Calu3 (cell line): ENCODE measurements at places on chromosomes 3 and 15. TPM values are rescaled to one million over a fixed set of nuclear protein-coding genes. Genes with fewer than 3 reads are reported as not detected.

Gene EFCC1
- 0.15 TPM in 1 of 2 replicates, not detected in the other for total RNA-seq

Gene RBM5
- 126 and 128 TPM in 2 replicates for total RNA-seq

DNA sequence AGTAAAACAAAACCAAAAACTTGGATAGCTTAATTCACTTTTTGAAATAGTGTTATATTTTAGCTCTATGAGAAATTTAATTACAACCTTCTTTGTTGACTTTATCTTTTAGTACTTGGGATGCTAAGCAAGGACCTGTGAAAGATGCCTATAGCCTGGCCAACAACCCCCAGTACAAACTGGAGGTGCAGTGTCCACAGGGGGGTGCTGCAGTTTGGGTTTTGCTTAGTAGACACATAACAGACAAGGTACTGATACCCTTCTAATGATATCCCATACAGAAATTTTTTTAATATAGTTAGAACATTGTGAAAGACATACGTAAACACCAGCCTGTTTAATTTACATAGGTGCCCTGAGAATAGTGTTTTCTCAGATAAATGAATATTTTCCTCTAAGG lies 35.3 kb downstream of the CAPN7 start:
- peak; percentile 21 for DNase-seq

DNA sequence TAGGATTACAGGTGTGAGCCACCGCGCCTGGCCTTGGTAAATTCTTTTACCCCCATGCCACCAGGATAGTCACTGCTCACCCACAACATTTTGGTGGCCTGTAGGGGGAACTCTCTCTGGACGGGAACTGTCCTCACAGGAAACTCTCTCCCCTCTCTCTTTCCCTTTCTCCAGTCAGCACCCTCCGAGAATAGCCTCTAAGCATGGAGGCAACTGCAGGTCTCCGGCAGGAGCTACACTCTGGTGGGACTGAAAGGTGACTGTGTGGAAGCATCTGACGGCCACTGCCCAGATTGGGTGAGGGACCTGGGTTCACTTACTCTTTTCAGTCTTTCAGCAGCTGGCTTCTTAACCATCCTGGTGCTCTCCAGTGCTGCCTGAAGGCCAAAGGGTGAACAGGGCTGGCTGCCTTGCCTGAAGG lies 21.3 kb downstream of the TRANK1 start:
- DNase-seq = no peak

DNA sequence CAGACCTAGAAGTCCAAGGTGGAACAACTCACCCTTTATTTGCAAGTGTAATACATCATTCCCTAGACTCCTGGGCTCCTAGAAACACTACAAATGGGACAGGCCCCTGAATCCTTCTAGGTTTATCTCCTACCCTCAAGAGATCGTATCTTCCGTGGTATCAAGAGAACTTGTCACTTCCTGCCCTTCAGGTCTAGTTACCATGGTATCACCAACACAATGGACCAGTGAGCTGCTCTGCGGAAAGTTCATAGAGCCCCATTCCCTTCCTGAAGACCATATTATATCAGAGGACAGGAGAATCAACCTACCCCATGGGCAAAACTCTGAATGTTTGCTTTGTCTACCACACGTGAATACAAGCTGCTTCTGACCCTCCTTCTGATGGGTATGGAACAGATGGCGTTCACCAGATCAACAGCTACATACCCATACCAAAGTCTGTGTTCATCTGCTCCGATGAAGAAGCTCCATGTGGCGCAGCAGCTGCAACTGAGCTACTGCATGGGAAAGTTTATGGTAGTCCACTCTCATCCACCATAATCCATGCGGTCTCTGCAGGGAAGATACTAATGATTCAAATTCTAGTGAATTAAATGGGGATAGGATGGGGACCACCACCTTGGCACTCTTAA lies 84.6 kb upstream of the KLF13 start:
- no peak for DNase-seq

- DNase-seq = no peak
Measured at GRCh38 chr3:143998266-143998665, 26.6 kb downstream of the DIPK2A start.

DNA sequence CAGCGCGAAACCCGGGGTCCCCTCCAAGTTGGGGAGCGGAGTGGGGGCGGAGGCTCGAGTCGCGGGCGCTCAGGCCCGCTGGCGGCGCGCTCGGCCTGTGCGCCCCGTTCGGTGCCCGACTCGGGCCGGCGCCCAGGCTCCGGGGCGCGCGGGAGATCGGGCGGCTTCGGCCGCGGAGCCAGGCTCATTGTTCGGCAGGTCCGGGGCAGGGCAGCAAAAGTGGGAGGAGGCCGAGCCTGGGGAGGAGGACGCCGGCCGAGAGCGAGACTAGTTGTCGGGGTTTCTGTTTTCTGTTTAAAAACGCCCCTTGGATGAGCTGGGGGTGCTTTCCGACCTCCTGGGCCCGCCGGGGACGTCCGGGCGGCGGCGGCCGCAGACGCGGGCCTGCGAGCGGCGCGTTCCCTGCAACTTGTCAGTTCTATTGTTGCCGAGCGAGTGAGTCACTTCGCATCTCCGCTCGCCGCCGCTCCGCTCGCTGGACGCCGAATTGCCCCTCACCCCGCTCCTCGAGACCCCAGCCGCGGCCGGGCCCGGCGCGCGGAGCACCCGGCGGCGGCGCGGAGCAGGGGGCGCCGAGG lies 676 bp downstream of the TCF12 start:
- peak; percentile 64 for DNase-seq

GRCh38 chr3:141065258-141065657 lies 14.1 kb downstream of the SPSB4 start:
- no peak for DNase-seq

DNA sequence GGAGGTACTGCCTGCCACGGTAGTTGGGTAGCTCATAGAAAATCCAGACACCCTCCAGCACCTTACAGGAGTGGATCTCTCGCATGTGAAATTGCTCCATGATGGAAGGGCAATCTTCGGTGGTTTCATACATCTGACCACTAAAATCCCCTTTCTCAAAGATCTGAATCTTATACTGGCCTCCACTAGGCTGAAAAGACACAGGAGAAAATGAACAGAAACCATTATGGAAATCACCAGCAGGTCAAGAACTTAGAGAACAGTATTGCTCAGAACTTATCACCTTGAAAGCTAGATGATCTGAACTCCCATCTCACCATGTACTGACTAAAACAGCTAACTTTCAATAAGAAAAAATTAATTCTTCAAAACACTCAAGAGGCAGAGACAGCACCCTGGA lies 5.4 kb downstream of the CRYGS start:
- no peak for DNase-seq

GRCh38 chr3:172159962-172160538 lies 120.7 kb downstream of the FNDC3B start:
- DNase-seq = no peak

DNA sequence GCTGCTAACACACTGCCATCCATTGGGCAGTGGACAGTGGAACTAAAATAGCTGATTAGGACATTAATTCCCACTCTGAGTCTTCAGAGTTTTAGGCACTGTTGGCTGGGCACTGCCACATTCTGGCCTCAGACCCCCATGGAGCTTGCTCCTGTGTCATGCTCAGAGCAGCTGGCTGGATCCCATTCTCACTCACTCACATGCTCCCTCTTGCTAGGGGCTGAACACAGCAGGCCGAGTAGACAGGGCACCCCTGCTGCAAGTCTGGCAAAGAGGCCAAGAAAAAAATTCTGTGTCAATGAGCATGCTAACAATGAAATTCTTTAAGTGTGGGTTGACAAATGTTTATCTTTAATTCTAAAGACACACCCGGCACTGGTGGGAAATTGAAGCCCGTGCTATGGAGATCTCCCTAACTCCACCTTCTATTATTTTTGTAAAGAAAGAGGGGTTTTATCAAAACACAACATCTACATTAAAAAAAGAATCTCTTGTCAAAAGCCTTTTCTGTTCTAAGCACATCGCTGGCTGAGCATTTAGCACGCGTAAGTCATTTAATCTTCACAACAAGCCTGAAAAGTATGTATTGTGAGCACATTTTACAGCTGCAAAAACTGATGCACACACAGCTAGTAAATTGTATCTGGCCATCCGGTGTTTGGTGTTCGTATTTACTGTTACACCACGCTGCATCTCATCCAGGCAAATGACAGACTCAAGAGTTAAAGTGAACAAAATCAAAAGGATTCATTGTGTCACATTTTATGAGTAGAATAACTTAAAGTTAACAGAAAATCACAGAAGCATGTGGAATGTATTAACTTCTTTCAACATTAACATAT lies 362.1 kb downstream of the PLOD2 start:
- no peak for DNase-seq
